ENCODE measurements at places on chromosomes 13 and 19. TPM values are rescaled to one million over a fixed set of nuclear protein-coding genes. Genes with fewer than 3 reads are reported as not detected.

PRRG2 gene
- total RNA-seq = 0.92 TPM

KCNJ14 gene
- total RNA-seq = 0.26 TPM

CHST8 gene
- not detected for total RNA-seq

SIGLEC14 gene
- total RNA-seq = not detected

LILRB2 gene
- total RNA-seq = not detected

GRIN2D gene
- total RNA-seq = 0.12 TPM

IFNL1 gene
- not detected for total RNA-seq

RNF113B gene
- total RNA-seq = not detected

LILRB4 gene
- total RNA-seq = not detected

PCDH20 gene
- total RNA-seq = under 0.01 TPM

SIGLEC7 gene
- total RNA-seq = not detected

MIER2 gene
- 24.2 TPM for total RNA-seq

KLK14 gene
- total RNA-seq = not detected

CNN1 gene
- total RNA-seq = 1.7 TPM

ZNF534 gene
- total RNA-seq = not detected

CEACAM1 gene
- total RNA-seq = under 0.01 TPM

FOXO1 gene
- total RNA-seq = 3.6 TPM

PSG7 gene
- total RNA-seq = not detected

KIR2DL1 gene
- total RNA-seq = not detected

FFAR1 gene
- not detected for total RNA-seq

ZNF627 gene
- total RNA-seq = 14.9 TPM

NLRP9 gene
- not detected for total RNA-seq

FGF9 gene
- under 0.01 TPM for total RNA-seq

NTF4 gene
- not detected for total RNA-seq

MATK gene
- total RNA-seq = not detected

ZNF230 gene
- total RNA-seq = 4.1 TPM

CLEC11A gene
- 68.1 TPM for total RNA-seq

PTH2 gene
- not detected for total RNA-seq

PDX1 gene
- total RNA-seq = not detected

PGLYRP1 gene
- not detected for total RNA-seq

INAFM1 gene
- 1.5 TPM for total RNA-seq

FCAR gene
- total RNA-seq = not detected

CELF5 gene
- not detected for total RNA-seq

PRTN3 gene
- not detected for total RNA-seq

LGALS13 gene
- not detected for total RNA-seq

All from aortic smooth muscle cell (primary cell).